ENCODE measurements at places on chromosomes 12 and 14. TPM values are rescaled to one million over a fixed set of nuclear protein-coding genes. Genes with fewer than 3 reads are reported as not detected.

Gene RNF212B
- total RNA-seq = not detected

Gene TMEM30B
- total RNA-seq = 5.0 TPM

Gene TUBA1C
- 97.3 TPM for total RNA-seq

Gene TRIAP1
- 10.2 TPM for total RNA-seq

Gene CSRNP2
- 20.2 TPM for total RNA-seq

Gene C12orf54
- total RNA-seq = not detected

Gene DLK1
- not detected for total RNA-seq

Gene C1QL4
- total RNA-seq = 0.33 TPM

Gene GPR135
- 5.1 TPM for total RNA-seq

DNA sequence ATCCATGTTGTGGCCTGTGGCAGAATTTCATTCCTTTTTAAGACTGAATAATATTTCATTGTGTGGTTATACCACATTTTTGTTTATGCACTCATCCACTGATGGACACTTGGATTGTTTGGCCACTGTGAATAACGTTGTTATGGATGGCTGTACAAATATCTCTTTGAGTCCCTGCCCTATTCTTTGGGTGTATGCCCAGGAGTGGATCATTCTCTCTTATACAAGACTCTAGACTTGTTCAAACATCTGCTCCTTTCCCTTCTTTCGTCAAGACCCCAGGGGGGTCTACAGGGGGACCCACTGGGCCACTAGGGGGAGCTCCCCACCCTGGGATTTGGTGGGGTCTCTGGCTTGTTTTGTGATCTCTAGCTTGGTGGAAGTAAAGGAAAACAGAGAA, 77.4 kb downstream of the FBXL14 start:
- DNase-seq = no peak

DNA sequence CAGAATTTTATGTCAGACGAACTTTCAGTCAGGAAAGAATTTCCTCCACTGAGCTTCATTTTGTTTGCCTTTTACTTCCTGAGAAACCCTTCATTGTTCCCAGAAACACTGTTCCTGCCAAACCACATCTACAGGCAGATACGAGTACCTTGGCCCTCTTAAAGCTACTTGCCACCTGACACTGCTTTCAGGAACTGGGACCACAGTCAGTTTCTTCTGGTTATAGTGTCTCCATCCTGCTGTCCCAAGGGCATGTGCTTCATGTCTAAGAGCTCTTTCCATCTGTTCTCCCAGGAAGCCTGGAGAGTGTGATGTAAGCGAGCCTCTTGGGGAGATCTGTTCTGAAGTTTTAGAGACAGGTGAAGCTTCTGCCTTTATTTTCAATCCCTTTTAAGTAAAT, 161.7 kb upstream of the PLEKHA5 start:
- DNase-seq = peak; percentile 42

DNA sequence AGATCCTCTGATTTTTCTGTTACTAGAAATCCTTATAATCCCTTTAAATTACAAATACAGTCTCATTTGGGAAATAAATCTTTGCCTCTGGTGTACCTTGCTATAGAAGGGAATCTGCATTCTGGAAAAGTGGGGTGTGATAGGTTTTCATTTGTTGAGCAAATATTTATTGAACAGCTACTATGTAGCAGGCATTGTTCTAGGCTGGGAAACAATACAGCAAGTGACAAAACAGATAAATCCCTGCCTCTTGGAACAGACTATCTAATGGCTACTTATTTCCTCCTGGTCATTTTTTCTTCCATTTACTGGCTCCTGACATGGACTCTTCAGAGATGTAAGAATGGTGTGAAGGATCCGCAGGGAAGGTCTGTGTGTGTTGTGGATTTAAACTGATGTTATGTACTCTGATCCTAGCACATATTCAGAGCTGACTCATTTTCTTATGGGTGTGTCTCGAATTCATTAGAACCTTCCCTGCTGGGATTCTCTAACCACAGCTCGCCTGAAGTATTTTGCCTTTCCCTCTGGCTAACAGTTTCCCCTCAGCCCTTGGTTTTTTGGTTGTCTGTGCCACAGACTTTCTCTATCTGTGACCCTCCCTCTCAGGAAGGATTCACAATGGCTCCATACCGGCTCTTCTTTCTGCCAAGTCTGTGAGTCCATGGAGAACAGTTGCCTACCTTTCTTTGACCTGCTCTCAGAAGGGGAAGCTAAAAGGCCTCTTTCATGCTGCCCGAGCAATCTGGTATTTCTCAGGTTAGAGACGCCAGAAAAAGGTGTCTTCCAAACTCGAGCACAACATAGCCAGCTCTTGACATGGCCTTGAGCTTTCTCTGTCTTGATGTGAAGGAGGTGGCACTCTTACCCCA, 53.7 kb downstream of the TMTC2 start:
- DNase-seq = no peak

- DNase-seq = no peak
These were observed 29.6 kb upstream of the KCNK10 start for GRCh38 chr14:88352698-88353097.

- DNase-seq = no peak
These were observed 1121.6 kb upstream of the TMEM132C start for GRCh38 chr12:127145241-127145928.

DNA sequence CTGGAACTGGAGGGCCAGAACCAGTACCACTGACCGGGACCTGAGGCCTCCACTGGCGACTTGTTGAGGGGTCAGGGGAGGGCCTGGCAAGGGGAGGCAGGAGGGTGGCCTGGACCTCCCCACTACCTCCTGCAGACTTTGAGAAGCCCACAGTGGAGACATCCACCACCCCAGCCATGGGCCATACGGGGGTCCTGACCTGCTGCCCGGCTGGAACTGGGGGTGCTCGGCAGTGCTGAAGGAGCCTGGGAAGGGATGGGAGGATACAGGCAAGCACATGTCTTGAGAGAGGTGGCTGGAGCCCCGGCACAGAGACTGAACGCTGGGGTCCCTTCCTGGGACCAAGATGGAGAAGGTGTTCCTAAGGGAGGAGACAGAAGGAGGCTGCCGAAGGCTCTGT, 14.3 kb downstream of the NGB start:
- DNase-seq = no peak

- no peak for DNase-seq
These were observed 76.6 kb downstream of the RIN3 start for GRCh38 chr14:92590176-92590575.

GRCh38 chr14:24171422-24172260, at the start of gene REC8:
REC8 (plus strand) TSS chr14:24172080; CDS start chr14:24172553, 473 bp downstream.
- no peak for DNase-seq

DNA sequence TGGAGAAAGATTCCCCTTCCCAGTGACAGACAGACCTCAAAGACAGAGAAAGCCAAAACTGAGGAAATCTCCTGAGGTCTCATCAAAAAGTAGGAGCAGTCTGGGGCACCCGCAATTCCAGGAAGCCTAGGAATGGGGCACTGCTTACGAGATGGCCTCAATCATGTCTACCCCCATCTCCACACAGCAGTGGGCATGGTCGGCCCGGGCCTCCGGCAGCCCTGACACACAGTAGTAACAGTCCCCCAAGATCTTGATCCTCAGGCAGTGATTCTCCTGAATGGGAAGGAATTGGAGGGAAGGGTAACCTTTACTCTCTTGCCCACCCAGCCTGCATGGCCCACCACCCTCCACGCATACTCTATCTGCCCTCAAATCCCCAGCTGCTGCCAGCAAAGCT, 11.9 kb downstream of the ADCY6 start:
- DNase-seq = no peak

GRCh38 chr12:3336606-3337311, 154.2 kb upstream of the PRMT8 start:
- DNase-seq = peak; percentile 79

DNA sequence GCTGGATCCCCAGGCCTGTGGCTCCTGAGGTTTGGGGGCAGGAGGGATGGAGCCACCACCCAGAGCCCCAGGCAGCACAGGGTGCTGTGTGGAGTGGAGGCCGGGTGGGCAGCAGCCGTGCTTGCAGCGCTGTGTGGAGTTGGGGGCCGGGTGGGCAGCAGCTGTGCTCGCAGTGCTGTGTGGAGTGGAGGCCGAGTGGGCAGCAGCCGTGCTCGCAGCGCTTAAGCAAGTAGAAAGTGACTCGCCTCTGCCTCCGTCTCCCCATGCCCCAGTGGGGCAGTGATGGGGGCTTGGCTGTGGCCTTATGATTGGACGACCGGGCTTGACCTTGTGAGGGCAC, 10.3 kb downstream of the CEP170B start:
- no peak for DNase-seq

- DNase-seq = no peak
These were observed 28.2 kb upstream of the TMEM179 start for GRCh38 chr14:104632781-104633180.

DNA sequence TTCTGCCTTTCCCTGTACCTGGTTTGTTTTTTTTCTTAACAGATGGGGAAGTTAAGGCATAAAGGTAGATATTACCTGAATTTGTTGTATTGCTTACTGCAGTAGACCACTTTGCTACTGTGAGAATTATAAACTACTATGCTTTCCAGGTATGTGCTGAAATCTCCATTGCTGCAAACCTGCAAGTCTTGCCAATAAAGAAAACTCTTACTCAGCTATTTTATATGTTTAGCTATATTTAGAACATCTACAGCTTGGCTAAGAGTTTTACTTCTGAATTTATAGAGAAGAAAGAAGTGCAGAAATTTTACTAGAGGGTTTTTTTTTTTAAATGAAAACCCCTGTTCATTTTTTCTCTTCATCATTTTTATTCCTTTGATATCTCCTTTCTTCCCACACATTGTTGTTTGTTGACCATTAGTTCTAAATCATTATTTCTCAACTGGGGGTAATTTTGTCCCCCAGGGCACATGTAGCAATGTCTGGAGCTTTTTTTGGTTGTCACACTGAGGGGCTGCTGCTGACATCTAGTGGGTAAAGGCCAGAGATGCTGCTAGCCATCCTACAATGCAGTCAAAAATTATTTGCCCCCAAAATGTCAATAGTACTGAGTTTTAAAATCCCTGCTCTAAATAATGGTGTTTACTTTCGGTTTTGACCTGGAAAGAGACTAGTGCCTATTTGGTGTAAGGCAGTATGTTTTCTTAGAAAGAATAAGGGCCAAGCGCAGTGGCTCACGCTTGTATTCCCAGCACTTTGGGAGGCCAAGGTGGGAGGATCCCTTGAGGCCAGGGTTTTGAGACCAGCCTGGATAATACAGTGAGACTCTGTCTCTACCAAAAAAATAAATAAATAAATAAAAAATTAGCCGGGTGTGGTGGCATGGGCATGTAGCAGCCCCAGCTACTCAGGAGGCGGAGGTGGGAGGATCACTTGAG, 48.6 kb downstream of the PCNX1 start:
- no peak for DNase-seq

DNA sequence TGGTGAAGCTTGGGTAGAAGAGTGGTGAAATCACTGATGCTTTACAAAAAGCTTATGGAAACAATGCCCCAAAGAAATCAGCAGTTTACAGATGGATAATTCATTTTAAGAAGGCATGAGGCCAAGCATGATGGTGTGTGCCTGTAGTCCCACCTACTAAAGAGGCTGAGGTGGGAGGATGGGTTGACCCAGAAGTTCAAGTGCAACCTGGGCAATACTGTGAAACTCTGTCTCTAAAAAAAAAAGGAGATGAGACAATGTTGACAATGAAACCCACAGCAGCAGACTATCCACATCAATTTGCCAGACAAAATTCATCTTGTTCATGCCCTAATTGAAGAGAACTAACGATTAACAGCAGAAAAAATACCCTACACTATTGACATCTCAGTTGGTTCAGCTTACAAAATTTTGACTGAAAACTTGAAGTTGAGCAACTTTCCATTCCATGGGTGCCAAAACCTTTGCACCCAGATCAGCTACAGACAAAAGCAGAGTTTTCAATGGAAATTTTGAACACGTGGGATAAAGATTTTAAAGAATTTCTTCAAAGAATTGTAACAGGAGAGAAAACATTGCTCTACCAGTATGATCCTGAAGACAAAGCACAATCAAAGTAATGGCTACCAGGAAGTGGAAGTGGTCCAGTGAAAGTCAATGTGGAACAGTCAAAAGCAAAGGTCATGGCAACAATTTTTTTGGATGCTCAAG, 26.7 kb downstream of the BTG1 start:
- no peak for DNase-seq

- DNase-seq = peak; percentile 26
These were observed 162.9 kb downstream of the ADGRD1 start for GRCh38 chr12:131116468-131117117.

DNA sequence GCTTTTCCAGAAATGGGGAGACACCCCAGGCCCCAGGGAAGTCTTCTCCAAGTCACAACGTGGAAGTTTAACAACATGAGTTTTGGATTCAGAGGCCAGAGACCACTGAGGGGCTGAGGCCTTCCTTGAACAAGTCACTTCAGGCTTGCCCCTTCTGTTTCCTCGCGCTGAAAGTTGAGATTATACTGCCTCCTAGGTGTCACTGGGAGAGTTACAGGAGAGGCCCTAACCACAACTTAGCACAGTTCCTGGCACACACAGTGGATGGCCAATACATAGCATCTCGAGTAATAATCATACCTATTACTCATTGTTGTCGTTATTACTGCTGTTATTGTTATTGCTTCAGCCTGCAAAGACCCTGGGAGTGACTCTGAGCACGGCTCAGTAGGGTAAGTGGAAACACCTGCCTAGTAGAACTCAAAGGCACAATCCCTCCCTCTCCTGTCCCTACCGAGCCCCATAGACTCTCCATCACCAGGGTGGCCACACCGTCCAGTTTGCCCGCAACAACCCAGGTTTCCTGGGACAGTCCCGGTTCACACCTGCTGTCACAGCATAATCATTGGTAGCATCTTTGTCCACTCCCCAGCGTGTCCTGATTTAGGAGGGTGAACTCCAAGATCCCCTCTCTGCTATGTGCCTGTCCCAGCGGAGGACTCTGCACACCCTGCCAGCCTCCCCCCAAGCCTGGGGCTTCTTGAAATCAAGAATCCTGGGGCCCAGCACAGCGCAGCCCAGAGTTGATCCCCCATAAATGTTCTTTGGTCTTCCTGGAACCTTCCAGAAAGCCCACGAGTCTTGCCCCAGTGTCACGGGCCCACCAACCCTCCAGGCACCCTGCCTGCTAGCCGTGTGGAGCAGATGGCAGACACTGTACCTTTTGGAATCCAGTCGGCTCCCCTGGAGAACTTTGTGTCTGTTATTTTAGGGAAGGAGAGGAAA, 85.0 kb downstream of the SYNE3 start:
- no peak for DNase-seq

- no peak for DNase-seq
These were observed 7.1 kb downstream of the KRT75 start for GRCh38 chr12:52427083-52427482.

GRCh38 chr12:15230137-15230536, 8.9 kb upstream of the RERG start:
- DNase-seq = no peak
